ENCODE measurements at places on chromosomes 13 and 19.

- no peak for DNase-seq
Observed at GRCh38 chr19:27671876-27672275, 1541.1 kb downstream of the UQCRFS1 start.

DNA sequence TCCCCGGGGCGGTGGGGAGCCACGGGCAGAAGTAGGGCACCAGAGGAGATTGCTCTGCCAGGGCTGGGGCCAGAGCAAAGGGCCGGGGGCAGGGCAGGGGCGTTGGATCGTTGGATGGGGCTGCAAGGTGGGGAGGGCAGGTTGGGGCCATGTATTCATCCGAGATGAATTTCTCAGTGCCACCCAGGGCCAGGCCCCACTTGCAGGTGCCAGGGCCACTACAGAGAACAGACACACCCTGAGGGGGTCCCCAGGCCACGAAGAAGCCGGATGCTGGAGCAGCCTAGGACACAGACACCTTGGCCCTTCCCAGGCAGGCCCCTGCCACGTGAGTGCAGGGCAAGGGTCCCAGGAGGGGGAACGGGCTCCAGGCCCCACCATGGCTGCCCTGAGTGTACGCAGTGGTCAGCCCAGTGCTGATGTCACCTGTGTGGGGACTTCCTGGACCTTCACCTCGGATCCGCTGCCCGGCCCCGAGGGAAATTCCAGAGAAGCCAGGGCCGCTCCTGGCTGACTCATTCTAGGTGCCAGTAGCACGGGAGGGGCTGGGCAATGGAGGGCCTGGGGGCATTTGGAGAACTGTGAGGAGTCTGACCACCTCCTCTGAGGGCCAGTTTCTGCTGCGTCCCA is 9.6 kb upstream of the SBNO2 start:
- no peak for DNase-seq

DNA sequence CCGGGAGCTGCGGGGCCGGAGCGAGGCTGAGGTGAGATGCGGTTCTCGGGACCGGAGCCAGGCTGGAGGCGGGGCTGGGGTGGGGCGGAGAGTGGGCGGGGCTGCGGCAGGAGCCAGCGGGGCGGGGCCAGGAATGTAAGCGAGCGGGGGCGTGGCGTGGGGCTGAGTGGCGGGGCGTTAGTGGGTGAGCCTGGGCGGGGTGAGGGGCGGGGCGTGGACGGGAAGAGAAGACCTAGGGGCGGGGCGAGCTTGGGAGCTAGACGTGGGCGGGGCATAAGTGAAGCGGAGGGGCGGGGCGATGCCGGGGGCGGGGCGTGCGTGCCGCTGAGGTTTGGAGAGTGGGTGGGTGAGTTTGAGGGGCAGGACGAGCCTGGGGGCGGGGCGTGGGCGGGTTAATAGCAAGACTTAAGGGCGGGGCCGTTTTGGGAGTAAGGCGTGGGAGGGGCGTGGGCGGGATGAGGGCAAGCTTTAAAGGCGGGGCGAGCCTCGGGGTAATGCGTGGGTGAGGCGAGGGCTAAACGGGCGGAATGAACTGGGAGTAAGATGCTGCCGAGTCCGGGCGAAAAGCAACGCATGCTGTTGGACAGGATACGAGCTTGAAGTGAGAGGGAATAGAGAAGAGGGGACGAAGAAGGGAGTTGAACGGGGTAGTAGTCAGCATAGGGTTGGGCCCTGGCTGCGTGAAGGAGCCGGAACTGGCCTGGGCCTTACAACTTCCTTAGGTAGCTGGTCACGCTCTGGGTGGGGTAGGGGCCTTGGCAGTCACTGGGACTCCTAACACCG is 572 bp downstream of the SNAPC2 start:
- DNase-seq: peak; percentile 99

- DNase-seq: no peak
Observed at GRCh38 chr19:23393121-23393520, 2.1 kb downstream of the ZNF91 start.

DNA sequence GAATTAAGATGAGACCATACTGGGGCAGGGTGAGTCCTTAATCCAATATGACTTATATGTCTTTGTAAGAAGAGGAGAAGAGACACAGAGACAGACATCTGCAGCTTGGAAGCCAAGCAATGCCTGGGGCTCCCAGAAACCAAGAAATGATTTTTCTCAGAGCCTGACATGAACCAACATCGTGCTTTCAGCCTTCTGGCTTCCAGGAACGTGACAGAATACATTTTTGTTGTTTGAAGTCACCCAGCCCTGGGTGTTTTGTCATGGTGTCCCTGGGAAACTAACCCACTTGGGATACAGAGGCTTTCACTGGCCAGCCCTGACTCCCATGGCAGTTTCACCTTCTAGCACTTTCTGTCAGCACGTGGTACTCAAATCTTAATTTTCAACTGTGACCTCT is 95.3 kb upstream of the SLC10A2 start:
- no peak for DNase-seq

DNA sequence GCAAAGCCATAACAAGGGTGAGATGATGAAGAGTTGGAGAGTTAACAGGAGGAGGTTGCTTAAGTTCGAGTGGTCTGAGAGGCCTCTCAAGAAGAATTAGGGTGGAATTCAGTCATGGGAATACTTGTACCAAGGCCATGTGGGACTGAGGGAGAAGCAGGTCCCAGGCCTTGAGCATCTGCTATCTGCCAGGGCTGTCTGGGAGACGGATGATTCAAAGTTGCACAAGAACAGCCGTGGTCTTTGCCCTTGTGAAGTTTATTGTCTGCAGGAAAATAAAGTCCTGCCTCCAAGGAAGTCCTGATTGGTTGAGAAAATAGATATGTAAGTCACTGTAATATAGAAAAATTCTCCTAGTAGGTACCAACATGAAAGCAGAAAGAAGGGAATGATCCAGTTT is 178.8 kb upstream of the RFC3 start:
- no peak for DNase-seq

- no peak for DNase-seq
Observed at GRCh38 chr13:30639671-30640070, 22.0 kb downstream of the USPL1 start.

GRCh38 chr13:40966298-40966697 is 52.8 kb downstream of the ELF1 start:
- DNase-seq: no peak

DNA sequence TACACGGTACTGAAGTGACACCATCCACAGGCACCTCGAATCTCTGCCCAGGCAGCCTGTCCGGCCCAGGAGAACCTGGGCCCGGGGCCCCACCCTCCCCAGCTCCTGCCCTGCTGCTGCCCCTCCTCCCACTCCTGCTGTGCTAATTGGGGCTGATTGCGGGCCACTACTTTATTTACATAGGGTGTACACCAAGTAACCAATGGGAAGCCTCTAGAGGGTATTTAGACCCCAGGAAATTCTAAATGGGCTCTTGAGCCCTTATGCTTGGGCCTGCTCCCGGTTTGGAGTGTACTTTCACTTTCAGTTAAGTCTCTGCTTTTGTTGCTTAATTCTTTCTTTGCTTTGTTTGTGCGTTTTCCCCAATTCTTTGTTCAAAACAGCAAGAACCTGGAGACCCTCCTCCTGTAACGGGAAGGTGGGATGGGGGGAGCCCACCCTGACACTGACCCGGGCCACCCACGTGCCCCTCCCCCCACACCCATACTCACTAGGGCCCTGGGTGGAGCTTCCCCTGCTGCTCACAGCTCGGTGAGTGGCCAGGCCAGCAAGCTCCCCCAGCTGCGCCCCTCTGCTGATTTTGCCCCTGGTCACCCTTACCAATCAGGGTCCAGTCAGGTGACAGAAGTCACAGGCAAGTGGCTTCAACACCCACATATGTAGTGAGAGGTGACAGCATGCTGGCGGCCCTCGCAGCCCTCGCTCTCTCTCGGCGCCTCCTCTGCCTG is 9.4 kb downstream of the SCGB2B2 start:
- no peak for DNase-seq

DNA sequence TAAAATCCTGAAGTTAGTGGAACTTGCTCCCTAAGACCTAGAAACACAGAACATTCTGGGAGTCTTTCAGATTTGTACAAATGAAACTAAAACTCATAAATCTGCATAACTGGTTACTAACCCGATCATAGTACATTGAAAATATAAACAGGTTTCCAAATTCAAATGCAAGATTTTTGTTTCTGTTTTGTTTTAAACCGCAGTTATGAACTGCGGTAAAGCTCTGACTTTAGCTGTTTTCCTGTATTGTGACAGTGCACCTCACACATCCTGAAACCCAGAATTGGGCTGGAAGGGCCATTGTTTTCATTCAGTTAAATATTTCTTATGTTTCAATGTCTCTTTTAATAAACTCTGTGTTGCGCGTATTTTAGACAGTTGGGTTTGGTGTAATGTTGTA is 204.7 kb downstream of the SHISA2 start:
- DNase-seq: peak; percentile 54

GRCh38 chr19:58181902-58182576 is 822 bp upstream of the ZNF274 start:
- DNase-seq: peak; percentile 65

- DNase-seq: no peak
Observed at GRCh38 chr13:96766306-96766705, 228.0 kb downstream of the OXGR1 start.

DNA sequence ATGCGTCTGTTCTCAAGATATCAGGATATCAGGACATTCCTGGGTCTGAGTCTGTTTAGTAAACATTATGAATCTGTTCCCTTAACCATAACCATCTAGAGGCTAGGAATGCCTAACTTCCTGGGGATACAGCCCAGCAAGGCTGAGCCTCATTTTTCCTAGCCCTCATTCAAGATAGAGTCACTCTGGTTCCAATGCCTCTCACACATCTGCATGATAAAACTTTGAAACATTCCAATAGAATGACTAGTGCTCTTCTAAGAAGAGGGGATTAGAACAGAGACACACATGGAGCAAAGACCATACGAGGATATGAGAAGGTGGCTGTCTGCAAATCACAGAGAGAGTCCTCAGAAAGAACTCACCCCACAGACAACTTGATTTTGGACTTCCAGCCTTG is 20.6 kb upstream of the CABP5 start:
- no peak for DNase-seq

- no peak for DNase-seq
Observed at GRCh38 chr19:35650581-35650980, 2.5 kb downstream of the COX6B1 start.

DNA sequence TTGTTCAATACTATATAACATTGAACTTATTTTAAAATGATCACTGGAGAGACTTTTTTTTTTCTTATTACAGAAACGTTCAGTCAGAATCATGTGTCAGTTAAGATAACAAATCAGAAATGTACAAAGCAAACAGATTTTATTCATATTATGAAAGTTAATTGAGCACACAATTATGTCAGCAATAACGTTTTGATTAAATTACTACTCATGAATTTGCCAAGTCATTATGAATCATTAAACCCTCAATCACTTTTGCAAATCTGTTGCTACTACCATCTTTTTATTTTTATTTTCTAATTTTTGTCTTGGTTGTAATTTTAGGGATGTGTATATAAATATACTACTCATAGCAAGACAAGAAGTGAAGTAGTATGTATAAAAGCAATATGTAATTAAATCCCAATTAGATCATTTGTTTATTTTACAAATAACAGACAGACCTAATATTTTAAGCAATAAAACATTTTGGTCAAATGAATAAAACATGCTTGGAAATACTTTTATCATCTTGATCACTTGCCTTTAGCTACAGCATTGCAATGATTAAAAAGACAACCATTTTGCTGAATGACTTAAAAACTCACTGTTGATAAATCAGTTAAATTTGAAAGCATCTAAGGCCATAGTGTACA is 893.4 kb upstream of the MIR17HG start:
- DNase-seq: no peak

GRCh38 chr19:45079911-45080370 is 881 bp downstream of the GEMIN7 start:
- no peak for DNase-seq

- no peak for DNase-seq
Observed at GRCh38 chr19:13869281-13869680, 7.7 kb upstream of the NANOS3 start.

GRCh38 chr13:30289533-30289932 is 17.8 kb downstream of the KATNAL1 start:
- DNase-seq: no peak

- peak; percentile 51 for DNase-seq
Observed at GRCh38 chr19:55146078-55146704, 2.8 kb downstream of the TNNT1 start.

DNA sequence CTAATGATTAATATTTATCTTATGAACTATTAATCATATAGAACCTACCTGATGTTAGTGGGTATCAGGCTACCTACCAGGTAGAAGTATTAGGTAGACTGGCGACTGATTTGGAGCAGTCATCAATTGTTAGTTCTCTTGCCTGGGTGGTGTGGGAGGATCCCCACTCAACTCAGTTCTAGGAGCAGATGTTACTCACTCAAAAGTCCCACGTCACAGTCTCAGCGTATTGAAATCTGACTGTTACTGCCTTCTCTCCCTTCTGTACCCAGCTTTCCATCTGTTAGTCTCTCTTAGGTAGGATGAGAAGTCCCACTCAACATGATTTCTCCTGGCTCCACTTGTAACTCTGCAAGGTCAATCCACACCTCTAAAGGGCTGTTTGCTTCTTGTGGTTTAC is 102.7 kb downstream of the OLFM4 start:
- no peak for DNase-seq

DNA sequence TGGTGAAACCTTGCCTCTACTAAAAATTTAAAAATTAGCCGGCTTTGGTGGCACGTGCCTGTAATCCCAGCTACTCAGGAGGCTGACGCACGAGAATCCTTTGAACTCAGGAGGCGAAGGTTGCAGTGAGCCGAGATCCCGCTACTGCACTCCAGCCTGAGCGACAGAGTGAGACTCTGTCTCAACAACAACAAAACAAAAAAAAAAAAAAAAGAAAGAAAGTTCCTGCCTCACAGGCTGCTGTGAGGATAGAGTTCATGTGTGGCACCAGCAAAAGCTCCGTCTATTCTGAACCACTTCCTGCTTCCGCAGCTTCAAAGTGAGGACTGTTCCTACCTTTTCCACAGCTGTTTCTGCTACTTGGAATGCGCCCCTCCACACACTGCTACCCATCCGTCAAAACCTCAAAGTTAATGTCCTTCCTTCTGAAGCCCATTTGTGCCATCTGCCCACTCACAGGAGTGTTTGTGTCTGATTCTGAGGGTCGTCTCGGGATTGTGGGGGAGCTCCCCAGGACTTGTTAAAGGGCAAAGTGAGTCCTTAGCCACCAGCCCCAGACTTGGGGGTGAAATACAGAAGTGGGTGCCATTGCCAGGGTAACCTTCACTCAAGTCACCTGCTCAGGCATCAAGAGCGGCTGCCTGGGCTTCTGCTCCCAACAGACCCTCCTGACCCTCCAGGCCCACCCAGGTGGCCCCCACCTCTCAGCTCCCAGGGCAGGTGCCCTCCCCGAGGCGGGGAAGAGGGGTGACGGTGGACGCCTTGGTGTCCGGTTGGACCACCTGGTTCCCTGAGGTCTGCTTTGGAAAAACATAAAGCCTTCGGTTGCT is 2.9 kb downstream of the MFSD12 start:
- peak; percentile 50 for DNase-seq

DNA sequence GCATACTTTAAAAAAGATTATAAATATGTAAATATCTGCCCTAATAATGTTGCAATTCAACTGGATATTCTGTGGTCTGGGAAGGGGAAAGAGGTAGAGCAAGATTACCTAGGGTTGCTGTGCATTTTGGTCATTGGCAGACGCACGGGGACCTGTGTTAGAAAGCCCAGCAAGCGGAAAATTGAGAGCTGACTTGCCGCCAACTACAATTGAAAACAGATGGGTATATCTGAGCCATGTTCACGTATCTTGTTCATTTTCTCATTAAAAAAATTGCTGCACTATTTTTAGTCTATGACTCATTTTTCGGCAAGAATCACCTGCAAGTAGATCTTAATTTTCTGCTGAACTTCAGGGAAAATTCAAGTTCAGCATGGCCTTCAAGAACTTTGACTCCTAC is 308.5 kb upstream of the TMTC4 start:
- no peak for DNase-seq

GRCh38 chr13:77374786-77375185 is 47.9 kb upstream of the MYCBP2 start:
- peak; percentile 8 for DNase-seq

All from activated CD4-positive, alpha-beta T cell treated with anti-CD3 and anti-CD28 coated beads, Interleukin-2, Interleukin-6, amounts not matched to agents 100 ng/mL and 50 ng/mL, durations not matched to agents 16 hours and 8 hours (primary cell).